NB4 (cell line): ENCODE measurements at places on chromosomes 3 and 15.

- no peak for DNase-seq
Observed at GRCh38 chr3:99578339-99578970, 59.9 kb upstream of the COL8A1 start.

DNA sequence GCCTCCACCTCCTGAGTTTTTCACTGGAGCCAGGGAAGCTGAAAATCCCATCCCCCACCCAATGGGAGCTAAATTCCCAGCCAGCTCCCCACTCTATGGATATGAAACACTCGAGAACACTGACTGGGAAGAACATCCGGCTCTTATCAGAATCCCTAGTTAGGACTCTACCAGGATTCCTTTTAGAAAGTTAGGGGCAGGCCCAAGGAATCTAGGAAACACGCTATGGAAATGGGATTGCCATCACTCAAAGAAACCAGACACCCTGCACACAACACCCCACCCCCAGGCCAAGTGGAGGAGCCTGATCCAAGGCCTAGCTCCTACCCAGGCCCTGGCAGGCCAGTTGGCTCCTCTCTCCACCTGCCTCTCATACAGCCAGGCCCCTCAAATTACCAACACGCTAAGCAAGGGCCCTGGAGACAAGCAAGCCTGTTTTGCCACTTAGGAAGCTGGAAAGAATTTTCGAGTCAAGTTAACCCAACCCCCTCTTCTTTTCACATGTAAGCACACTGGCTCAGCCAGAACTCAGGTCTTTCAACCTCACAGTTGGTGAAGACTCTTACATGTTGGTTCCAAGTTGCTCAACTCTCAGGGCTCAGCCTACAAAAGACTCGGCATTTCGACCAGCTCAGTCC, 75.5 kb downstream of the RBPMS2 start:
- DNase-seq = no peak

DNA sequence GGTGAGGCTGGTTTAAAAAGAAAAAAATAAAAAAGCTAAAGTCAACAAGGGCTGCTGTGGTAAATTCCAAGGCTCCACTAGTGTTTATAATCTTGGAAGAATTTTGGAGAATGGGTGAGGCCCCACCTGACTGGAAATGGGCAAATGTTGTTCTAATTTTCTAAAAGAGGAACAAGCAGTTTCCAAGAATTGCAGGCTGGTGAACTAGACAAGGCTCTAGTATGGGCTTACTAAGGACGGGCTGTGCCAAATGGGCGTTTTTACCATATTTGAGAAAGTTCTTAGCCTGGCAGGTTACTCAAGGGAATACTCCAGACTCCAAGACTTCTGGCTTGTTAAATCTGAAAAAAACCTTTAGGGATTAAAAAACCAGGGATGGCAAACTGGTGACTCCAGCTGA, 67.0 kb upstream of the ABHD2 start:
- no peak for DNase-seq

DNA sequence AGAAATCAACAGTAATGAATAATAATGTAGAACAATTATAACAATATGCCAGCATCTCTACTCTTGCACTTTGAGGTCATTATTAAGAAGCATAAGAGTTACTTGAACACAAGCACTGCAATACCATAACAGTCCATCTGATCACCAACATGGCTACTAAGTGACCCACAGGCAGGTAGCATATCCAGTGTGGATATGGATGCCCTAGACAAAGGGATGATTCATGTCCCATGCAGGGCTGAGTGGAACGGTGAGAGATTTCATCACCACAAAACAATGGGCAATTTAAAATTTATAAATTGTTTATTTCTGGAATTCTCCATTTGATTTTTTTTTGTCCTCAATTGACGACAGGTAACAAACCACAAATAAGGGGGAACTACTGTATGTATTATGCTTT, 107.7 kb upstream of the TSC22D2 start:
- no peak for DNase-seq
